ENCODE measurements at places on chromosomes 6 and 20.

DNA sequence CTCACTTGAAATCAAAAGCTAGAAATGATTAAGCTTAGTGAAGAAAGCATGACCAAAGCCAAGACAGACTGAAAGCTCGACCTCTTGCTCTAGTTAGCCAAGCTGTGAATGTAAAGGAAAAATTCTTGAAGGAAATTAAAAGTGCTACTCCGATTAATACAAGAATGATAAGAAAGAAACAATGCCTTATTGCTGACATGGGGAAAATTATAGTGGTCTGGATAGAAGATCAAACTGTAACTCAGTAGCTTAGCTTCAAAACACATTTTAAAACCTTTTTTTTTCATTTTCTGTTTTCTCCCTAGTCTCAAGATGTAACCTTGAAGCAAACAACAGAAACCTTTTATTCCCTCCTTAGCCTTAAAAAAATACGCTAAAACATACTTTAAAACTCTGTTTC, 11.4 kb upstream of the GJE1 start:
- no peak for DNase-seq
- no peak overlapping the region for H3K27ac ChIP-seq
- no peaks in the 10 kb centered on the region for H3K4me1 ChIP-seq

DNA sequence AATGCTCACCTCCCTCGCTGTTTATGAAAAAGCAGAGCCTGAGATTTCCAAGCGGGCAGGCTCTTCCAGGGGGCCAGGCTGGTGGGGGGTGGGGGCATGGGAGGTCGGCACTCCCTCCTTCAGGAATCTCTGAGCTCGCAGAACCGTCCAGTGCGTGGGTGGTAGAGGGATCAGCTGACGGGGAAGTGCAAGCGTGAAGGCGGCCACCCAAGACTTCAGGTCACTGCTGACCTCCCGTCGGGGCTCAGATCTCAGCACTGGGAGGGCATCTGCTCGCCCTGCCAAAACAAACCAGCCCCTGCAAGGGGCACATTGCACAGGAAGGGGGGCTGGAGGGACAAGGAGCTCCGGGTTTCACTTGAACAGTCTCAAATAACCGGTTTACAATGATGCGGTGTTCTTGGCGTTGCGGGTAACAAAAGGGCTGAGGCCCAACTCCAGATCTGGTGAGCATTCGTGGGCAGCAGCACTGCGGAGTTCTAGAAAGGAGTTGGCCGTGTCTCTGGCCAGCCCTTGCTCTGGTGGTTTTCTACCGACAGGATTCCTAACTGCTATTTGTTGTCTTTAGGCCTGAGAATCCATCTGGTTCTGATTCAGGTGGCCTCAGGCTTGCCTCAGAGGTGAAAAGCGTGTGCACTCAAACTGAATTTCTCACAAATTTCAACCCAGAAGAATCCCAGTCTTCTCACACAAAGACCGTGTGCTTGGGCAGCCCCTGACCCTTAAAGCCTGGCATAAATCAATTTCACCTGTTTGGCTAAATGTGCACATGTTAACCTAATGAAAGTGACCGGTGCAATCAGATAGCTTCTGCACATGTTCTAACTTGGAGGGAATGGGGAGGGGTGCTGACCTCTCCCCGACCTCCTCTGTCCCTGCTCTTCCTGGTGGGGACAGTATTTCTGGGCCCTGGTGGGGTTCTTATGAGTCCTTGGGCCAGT, 191.6 kb downstream of the MYLK4 start:
- DNase-seq: no peak
- no peak overlapping the region for H3K27ac ChIP-seq
- no peaks in the 10 kb centered on the region for H3K27me3 ChIP-seq

- no peak overlapping the region for H3K27ac ChIP-seq
- H3K4me3 ChIP-seq: no peak overlapping the region
- DNase-seq: no peak
- H3K36me3 ChIP-seq: peaks cover 4% of the 10 kb centered on the region
- no peaks in the 10 kb centered on the region for H3K27me3 ChIP-seq
Observed at GRCh38 chr6:14375930-14376329, 258.4 kb downstream of the CD83 start.

GRCh38 chr6:34061348-34061747, 84.5 kb downstream of the GRM4 start:
- H3K27me3 ChIP-seq: no peaks in the 10 kb centered on the region
- H3K4me1 ChIP-seq: no peaks in the 10 kb centered on the region
- no peaks in the 10 kb centered on the region for H3K36me3 ChIP-seq
- no peak for DNase-seq
- H3K27ac ChIP-seq: no peak overlapping the region
- no peak overlapping the region for H3K4me3 ChIP-seq

DNA sequence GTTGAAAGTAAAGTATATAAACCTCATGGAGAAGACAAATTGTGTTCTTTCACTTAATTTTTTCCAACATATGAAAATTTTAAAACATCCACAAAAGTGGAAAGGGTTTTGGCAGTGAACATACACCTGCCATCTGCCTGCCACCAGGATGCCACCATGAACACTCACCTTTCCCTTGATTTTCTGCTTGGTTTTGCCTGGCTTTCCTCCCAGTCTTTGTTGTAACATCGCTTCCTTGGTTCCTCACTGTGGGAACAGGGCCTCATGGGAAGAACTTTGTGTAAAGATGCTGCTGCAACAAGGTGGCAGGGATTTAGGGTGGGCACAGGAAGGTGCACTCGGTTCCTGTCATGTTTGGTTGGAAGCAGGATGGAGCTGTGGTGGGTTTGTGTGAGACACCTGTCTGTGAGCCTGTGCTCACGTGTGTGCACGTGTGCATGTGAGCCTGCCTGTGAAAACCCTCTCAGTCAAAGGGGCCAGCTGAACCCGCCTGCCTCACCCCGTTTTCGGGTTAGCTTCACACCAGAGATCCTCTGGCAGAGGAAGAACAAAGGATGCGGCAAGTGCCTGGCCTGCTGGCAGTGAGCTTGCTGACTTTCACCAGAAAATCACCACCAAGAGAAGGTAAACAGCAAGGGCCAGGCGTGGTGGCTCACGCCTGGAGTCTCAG, 11.0 kb upstream of the RBM38 start:
- no peak overlapping the region for H3K27ac ChIP-seq
- no peak overlapping the region for H3K4me3 ChIP-seq
- H3K4me1 ChIP-seq: no peaks in the 10 kb centered on the region
- no peak for DNase-seq

DNA sequence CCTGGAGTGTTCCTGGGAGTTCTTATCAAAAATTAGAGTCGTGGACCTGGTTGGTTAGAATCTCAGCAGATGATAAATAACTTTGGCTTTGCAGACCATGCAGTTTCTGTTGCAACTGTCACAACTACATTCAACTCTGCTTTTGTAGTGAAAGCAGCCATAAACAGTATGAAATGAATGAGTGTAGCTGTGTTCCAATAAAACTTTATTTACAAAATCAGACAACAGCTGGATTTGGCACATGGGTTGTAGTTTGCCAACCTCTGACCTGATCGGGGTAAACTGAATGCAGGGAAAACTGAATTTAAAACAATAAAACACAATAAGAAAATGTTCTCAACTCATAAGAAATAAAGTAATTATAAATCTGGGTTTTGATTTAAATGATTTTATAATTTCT, 513.8 kb downstream of the CDKAL1 start:
- no peak overlapping the region for H3K27ac ChIP-seq
- H3K36me3 ChIP-seq: no peaks in the 10 kb centered on the region
- no peak for DNase-seq
- no peaks in the 10 kb centered on the region for H3K4me1 ChIP-seq
- no peak overlapping the region for H3K4me3 ChIP-seq
- H3K27me3 ChIP-seq: no peaks in the 10 kb centered on the region

GRCh38 chr20:49112596-49113274, 66.6 kb downstream of the CSE1L start:
- H3K36me3 ChIP-seq: peaks cover 63% of the 10 kb centered on the region
- H3K4me3 ChIP-seq: no peak overlapping the region
- no peak for DNase-seq
- H3K4me1 ChIP-seq: no peaks in the 10 kb centered on the region
- H3K27me3 ChIP-seq: no peaks in the 10 kb centered on the region
- no peak overlapping the region for H3K27ac ChIP-seq

GRCh38 chr6:114312931-114313330, 29.9 kb downstream of the HS3ST5 start:
- no peaks in the 10 kb centered on the region for H3K27me3 ChIP-seq
- DNase-seq: no peak
- no peak overlapping the region for H3K27ac ChIP-seq

DNA sequence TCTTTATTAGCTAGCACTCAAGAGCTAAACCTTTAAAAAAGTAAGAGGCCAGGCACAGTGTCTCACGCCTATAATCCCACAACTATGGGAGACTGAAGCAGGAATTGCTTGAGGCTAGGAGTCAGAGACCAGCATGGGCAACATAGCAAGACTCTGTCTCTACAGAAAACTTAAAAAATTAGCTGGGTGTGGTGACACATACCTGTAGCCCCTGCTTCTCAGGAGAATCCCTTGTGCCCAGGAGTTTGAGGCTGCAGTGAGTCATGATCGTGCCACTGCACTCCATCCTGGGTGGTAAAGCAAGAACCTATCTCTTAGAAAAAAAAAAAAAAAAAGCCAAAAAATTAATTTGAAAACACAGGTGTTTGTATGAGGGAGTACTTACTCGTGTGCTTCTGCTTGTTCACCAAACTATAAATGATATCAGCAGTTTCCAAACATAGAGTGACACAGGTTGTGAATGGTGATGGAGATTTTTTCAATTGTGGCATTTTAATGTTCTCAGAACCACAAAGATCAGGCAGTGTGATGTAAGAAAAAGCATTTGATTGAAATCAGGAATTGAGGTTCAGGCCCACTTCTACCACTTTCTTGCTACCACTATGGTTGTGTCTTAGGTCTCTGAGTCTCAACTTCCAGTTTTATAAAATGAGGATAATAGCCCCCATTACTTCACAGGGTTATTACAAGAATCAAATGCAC, 104.9 kb downstream of the FOXO3 start:
- H3K4me1 ChIP-seq: no peaks in the 10 kb centered on the region
- no peak overlapping the region for H3K4me3 ChIP-seq
- H3K27me3 ChIP-seq: no peaks in the 10 kb centered on the region

- H3K27me3 ChIP-seq: no peaks in the 10 kb centered on the region
- no peak overlapping the region for H3K27ac ChIP-seq
- no peak overlapping the region for H3K4me3 ChIP-seq
- peak; percentile 34 for DNase-seq
- H3K4me1 ChIP-seq: peaks cover 13% of the 10 kb centered on the region
Observed at GRCh38 chr6:161169696-161170095, 104.2 kb downstream of the AGPAT4 start.

GRCh38 chr6:122696079-122696478, 83.4 kb upstream of the FABP7 start:
- no peak overlapping the region for H3K4me3 ChIP-seq
- no peaks in the 10 kb centered on the region for H3K36me3 ChIP-seq
- DNase-seq: no peak
- H3K4me1 ChIP-seq: peaks cover 14% of the 10 kb centered on the region
- no peaks in the 10 kb centered on the region for H3K27me3 ChIP-seq
- H3K27ac ChIP-seq: no peak overlapping the region

DNA sequence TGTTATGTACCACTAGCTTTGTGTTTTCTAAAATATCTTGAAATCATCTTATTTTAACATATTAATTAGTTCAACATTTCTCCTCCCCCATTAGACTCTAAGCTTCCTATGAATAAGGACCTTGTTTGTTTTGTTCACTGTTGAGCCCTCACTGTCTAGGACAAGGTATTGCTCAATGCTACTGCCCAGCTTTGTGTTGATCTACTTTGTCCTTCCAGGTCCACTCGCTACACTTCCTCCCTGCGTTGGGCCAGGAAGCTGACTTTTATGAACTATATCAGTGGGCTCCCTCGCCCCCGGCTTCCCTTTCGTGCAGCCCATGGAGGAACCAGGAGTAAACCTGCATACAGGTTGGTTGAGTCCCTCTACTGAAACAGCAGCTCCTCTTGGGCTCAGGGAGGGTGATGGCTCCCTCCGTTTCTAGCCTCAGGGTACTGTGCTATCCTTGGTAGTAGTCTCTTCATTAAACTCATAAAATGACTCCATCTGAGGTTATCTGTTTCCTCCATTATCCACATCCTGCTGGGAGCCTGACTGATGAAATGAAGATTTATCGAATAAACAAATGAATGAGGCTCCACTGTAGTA, 272.5 kb downstream of the CLIC5 start:
- H3K27me3 ChIP-seq: no peaks in the 10 kb centered on the region
- no peak overlapping the region for H3K27ac ChIP-seq
- no peak overlapping the region for H3K4me3 ChIP-seq
- DNase-seq: no peak
- no peaks in the 10 kb centered on the region for H3K4me1 ChIP-seq

GRCh38 chr6:43570876-43571441, 4.9 kb downstream of the XPO5 start:
- no peak overlapping the region for H3K27ac ChIP-seq
- no peak for DNase-seq
- peaks cover 58% of the 10 kb centered on the region for H3K36me3 ChIP-seq
- no peak overlapping the region for H3K4me3 ChIP-seq
- no peaks in the 10 kb centered on the region for H3K27me3 ChIP-seq

- H3K4me3 ChIP-seq: no peak overlapping the region
- H3K4me1 ChIP-seq: peaks cover 2% of the 10 kb centered on the region
- no peak for DNase-seq
- H3K27ac ChIP-seq: peak overlapping the region; percentile 73
- H3K27me3 ChIP-seq: no peaks in the 10 kb centered on the region
- H3K36me3 ChIP-seq: no peaks in the 10 kb centered on the region
Observed at GRCh38 chr20:50339466-50339901, 148.9 kb downstream of the CEBPB start.

GRCh38 chr6:85675030-85675819, 32.5 kb upstream of the SYNCRIP start:
- no peak overlapping the region for H3K27ac ChIP-seq
- peaks cover 49% of the 10 kb centered on the region for H3K36me3 ChIP-seq
- no peaks in the 10 kb centered on the region for H3K27me3 ChIP-seq

GRCh38 chr20:36744243-36744642, 1.6 kb downstream of the NDRG3 start:
- H3K27me3 ChIP-seq: no peaks in the 10 kb centered on the region
- DNase-seq: no peak
- no peaks in the 10 kb centered on the region for H3K4me1 ChIP-seq
- no peak overlapping the region for H3K27ac ChIP-seq
- peak overlapping the region; percentile 11 for H3K4me3 ChIP-seq

DNA sequence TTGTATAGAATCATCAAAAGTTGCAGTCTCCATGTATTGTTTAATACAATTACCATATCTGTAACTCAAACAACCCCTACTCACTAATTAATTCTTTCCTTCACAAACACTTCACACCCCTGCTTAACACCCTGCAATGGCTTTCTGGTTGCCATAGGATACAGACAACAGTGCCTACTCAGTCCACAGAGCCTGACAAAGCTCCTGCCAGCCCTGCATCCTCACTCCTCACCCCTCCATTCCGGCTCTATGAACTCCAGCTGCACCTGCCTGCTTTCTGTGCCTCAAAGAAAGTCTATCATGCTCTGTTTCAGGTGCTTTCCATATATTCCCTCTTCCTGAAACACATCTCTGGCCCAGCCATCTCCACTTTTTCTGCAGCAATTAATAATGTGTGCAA, 253.4 kb downstream of the HACE1 start:
- H3K4me1 ChIP-seq: peaks cover 15% of the 10 kb centered on the region
- no peak overlapping the region for H3K27ac ChIP-seq
- peak; percentile 84 for DNase-seq
- no peaks in the 10 kb centered on the region for H3K36me3 ChIP-seq
- H3K4me3 ChIP-seq: no peak overlapping the region

Data from endodermal cell (in vitro differentiated cells).